ENCODE measurements at places on chromosomes 7 and 10.
A peak's percentile ranks its signal among the peaks of the same experiment; 100 is the strongest.

DNA sequence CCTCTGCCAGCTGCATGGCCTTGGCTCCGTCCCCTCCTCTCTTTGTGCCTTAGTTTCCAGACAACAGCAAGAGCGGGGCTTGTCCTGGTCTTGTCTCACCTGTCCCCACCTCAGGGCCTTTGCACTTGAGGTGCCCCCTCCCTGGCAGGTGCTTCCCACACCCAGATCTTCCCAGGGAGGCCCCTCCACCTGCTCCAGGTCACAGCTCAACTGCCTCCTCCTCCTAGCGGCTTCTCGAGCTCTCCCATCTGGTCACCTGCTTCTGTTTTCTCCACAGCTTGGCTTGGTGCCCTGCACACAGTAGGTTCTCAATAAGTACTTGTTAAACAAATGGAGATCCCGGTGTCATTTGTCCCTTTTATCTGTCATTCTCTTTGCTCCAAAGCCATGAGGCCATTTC, 64.3 kb upstream of the ZNF716 start:
- DNase-seq = no peak

DNA sequence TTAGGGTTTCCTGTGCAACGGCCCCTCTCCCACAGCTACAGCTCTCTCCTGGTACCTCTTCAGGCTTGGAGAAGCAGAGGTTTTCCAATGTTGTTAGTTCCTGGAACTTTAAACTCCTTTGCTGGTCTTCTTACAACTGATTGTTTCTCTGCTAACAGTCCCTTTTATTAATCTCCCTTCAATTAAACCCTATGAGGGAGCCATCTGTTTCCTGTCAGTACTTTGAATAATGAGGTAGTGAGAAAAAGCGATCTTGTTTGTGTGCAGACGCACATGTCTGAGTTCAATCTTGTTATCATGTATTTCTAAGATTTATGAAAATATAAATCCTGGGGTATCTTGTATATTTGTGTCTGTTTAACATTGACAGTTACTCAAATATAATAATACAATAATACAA, 102.4 kb downstream of the MDFIC start:
- no peak for DNase-seq

DNA sequence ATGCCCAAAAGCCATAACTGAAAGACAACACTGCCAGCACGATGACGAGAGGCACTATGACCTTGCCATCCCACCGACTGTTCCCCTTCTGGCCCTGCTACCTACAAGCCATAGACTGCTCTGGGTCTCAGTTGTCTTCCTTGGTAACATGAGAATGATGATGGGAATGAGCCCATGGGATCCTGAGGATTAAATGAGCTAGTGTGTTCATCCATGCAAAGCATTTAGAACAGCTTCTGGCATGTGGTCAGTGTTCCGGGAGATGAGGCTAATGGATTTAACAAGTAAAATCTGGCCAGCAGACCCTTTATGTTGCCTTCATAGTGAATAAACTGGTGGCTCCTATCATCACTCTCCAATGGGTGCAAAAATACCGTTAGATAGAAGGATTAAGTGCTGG, 62.4 kb upstream of the WDR11 start:
- no peak for DNase-seq

DNA sequence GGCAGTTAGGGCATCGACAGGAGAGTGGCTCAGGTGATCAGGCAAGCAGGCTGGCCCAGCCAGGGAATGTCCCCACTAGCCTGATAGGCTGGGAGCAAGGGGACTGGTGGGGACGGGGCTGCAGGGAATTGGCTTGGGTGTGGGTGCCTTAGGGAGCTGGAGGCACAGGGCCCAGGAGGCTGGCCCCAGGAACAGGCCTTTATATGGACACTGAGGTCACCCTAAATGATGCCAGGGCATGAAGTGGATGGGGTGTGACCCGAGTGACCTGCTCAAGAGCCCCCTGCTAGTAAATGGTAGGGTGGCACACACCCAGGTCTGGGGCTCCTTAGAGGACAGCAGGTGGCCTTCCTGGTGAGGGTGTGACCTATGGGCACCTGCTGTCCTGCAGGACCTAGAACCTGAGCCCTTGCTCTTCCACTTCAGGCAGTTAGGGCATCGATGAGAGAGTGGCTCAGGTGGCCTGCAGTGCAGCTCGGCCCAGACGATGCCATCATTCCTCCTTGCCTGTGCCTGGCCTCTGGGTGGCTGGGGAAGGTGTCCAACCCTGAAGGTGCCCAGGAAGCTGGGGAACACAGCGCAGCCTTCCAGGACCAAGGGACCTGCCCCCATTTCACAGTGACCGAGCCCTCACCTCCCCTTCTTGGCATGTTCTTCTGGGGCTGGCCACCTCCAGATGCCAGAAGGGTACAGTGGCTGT, 51.7 kb upstream of the LEP start:
- DNase-seq = peak; percentile 27

DNA sequence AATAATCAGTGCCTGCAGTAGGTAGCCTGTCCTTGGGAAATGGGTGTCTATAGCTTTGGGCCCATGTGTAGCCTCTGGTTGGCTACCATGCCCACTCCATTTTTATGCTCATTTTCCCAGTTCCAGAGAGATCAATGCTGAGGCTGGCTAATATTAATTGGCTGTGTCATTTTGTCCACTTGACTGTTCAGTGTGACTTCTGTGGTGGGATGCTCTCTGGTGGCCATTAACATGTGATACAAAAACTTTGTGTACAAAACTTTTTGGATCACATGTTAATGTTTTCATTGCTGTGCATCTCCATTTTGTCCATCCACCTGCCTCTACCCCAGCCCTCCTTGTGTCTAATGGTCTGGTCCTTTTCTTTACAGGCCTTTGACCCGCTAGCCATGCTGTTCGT, 22.7 kb downstream of the VIM start:
- DNase-seq = no peak

- no peak for DNase-seq
These were observed 172.9 kb downstream of the WDR37 start for GRCh38 chr10:1229116-1229515.

DNA sequence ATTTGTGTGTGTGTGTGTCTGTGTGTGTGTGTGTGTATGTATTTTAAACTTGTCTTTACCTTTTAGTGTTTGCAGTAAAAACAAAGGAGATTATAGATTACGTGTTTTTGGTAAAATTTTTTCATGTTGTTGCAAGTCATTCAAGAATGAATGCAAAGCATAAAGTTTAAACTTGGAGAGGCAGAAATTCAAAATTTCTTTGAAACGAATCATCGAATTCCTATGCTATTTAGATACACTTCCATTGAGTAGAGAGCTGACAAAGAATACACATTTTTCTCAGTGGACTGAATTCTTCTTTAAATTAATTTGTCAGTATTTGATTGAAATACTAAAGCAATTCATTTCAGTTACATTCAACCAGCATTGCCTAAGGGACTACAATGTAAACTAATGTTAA, 66.0 kb upstream of the HDAC9 start:
- DNase-seq = no peak

GRCh38 chr7:43021431-43021830, 89.3 kb downstream of the MRPL32 start:
- no peak for DNase-seq

DNA sequence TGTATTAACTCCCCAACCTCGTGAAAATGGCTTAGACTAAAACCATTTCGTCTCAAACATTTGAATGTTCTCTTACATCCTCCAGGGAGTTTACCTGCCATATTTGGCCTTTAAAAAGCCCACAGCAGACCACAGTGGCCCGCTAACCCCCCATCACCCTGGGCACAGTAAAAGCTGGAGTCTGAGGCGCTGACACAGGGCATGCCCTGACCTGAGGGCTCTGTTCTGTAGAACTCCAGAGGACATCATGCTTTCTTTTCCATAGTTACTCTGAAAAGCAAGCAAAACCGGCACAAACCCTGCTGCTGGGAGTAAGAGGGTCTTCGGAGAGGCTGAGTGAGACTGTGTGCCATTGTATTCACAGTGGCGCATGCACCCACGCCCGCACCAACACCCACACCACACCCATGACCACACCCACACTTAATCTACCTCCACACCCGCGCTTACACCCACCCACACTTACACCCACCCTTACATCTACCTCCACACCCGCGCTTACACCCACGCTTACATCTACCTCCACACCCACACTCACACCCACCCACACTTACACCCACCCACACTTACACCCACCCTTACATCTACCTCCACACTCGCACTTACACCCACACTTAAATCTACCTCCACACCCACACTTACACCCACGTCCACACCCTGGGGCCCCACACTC, 32.1 kb downstream of the LRRC27 start:
- DNase-seq = no peak

GRCh38 chr7:16698200-16698905, 52.4 kb downstream of the BZW2 start:
- no peak for DNase-seq

- DNase-seq = no peak
These were observed 8.8 kb downstream of the ZFAND2A start for GRCh38 chr7:1151156-1151555.

DNA sequence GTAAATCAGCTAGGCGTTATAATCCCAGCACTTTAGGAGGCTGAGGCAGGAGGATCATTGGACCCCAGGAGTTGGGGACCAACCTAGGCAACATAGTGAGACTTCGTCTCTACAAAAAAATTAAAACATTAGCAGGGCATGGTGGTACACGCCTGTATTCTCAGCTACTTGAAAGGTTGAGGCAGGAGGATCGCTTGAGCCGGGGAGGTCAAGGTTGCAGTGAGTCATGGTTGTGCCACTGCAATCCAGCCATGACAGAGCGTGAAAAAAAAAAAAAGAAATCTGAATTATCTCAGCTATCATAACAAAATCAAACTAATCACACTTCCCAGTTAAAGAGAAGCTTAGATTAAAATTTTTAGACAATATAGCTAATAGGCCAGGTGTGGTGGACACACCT, 35.3 kb downstream of the ATAD1 start:
- no peak for DNase-seq

DNA sequence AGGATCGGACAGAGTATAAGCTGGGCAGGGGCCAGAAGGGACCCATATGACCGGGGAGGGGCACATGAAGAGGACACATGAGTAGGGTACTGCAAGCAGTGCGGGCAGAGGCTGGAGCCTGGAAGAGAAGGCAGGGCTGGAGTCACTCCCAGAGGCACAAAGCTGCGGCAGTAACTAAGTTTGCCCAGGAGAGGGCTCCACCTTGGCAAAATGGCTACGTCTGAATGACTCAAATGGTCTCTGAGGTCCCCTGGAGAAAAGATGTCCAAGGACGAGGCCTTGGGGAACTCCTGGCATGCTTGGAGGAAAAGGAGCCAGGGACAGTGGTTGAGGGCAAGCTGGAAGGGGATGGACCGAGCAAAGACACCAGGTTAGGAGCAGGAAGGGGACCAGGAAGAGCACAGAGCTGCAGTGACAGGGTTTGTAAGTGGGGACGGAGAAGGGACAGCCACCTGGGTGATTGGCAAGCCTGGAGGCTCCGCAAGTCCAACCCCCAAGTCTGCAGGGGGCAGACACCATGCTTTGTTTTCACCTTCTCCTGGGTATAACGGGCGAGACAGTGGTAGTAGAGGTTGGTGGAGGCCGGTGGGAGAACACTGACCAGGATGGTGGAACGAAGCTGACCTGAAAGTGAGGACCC, 43.1 kb upstream of the LBX1 start:
- DNase-seq = no peak

- no peak for DNase-seq
These were observed 21.6 kb upstream of the WASL start for GRCh38 chr7:123770378-123770777.

- DNase-seq = peak; percentile 36
These were observed 136.3 kb downstream of the ADCY1 start for GRCh38 chr7:45710271-45711160.

DNA sequence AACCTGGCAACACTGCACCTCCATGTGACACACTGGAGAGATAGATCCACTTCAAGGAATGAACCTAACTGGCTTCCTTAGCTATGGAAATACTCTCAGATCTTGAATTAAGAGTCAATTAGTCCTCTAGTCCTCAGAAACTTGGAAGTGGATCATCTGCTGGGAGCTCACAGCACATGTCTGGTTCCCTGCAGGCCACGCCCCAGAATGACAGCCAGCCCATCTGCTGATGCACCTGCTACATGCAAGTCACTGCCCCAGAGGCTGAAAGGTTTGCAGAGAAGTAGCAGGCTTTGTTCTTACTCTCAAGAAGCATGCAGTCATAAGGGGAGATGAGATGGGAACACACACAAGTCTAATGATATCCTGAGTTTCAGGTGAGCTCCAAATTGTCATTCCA, 275.9 kb downstream of the SKAP2 start:
- DNase-seq = no peak

DNA sequence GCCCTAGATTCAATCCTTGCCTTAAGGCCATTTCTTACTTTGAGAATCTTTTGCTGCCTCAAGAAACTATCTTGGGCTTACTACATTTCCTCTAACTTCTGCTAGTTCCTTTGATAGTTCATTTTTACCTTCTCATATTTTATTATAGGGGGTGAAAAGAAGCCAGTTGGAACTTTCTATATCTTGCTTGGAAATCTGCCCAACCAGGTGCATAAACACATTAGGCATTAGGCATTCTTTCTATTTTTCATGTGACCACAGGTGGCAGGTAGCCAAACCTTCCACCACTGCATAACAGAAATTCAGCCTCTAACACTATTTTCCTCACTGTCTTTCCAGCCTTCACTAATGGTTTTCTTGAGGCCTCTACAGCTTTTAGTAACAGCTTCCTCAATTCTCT, 300.0 kb upstream of the SP8 start:
- no peak for DNase-seq

DNA sequence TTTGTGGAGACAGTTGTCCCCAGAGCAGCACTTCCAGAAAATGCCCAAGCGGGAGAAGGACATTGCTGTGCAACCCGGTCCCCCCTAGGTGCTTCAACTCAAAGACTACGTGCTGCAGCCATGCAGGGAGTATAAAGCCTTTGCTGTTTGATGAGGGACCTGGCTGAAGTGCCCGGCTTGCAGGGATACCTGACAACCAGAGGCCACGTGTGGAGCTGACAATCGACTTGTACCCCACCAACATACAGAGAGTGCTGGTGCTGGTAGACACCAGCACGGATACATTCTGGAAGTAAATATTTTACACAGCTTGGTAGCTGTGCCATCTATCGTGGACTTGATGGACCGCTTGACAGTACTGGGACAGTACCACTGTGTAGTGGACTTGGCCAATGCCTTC, 240.6 kb downstream of the CACNA2D1 start:
- no peak for DNase-seq

GRCh38 chr7:41735206-41735605, 32.3 kb upstream of the INHBA start:
- no peak for DNase-seq

GRCh38 chr10:131898061-131898460, 2.7 kb upstream of the PPP2R2D start:
- DNase-seq = no peak

DNA sequence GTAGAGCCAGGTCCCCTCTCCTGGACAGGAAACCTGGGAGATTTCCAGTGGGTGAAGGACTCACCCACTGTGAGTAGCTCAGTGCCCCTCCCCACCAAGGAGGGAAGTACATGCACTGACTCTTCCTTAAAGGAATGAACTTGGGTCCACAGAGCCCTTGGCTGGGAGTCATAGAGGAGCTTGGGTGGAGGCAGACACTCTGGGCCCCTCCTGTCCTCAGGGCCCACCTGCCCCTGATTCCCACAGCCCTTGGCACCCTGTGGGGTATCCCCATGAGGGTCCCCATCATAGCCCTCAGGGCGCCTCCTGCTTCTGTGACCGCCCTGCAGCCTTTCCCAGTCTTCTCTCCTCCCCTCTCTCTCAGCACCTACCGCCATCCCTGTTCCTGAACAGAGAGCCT, 3.7 kb downstream of the EN2 start:
- no peak for DNase-seq
